ENCODE measurements at places on chromosomes 2 and 18.

- DNase-seq = no peak
Measured at GRCh38 chr2:200449149-200449548, 60.7 kb downstream of the KCTD18 start.

DNA sequence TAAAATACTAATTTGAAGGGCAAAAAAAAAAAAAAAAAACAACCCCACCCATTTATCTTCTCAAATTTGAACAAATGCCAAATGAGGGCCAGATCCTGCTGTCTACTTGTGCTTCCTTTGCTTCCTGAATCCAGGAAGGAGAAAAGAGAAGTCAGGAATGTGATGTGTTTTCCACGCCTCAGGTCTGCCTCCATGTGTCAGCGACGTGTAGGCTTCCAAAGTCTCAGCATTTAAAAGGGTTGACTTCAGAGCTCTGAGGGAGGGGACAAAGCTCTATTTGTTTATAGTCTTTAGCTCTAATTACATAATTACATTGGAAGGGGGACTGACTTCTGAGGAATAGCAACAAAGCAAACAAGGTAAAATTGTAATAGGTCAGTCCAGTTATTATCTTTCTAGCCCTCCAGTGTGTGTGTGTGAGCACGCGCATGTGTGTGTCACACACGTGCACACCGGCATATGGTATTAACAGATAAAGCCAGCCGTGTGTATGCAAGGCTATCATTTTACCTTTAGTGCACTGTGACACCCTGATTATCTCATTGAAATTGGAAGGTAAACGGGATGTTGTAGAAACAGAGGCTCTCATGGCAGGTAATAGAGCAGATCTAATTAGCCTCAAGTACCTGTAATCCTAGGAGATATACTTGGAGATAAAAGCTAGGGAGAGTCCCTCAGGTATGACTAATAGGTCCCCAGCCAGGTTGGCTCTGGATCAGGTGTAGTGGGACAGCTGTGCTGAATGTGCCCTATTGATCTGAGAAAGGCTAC, 911.4 kb upstream of the ZEB2 start:
- DNase-seq = no peak

GRCh38 chr2:171469176-171469575, 35.1 kb downstream of the DCAF17 start:
- DNase-seq = no peak

DNA sequence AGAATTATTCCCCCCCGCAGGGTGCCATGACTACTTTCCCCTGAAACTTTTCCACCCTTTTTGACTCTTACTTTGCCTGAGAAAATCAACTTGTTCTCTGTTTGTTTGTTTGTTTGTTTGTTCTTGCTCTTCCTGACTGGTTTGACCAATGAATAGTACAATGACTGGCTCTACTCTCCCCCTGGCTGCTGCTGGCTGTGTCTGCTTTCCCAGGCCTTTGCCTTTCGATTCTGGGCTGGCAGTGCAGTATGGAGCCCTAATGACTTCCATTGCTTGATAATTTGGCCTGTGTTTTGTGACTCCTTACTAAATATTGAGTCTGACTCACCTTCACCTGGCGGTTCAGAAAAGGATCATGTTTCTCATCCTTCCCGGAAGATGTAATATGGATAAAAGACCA, 241.1 kb downstream of the TMEM182 start:
- no peak for DNase-seq

DNA sequence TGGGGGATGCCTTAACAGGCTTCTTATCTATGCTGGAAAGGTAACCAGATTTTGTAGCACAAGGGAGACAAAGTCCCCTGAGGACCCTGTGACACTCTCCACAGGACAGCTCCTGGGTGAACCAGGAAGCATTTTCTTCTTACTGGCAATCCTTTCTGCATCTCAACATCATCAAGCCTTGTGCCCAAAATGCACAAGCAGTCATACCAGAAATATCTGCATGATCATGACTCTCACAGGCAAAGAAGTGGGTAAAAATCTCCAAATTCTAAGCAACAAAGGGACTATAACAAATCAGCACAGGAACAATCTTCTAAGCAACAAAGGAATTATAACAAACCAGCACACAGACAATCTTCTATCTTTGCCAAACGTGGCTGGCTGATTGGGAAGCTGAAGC, 99.1 kb upstream of the CD226 start:
- no peak for DNase-seq

Measured in CD4-positive, alpha-beta T cell treated with Interleukin-6 for 4 hours (primary cell).